ENCODE measurements at places on chromosomes 13 and 19. TPM values are rescaled to one million over a fixed set of nuclear protein-coding genes. Genes with fewer than 3 reads are reported as not detected.

Gene SGTA
- 40.4 TPM for total RNA-seq

Gene CGB7
- total RNA-seq: not detected

Gene GRK1
- 1.3 TPM for total RNA-seq

Gene SERP2
- total RNA-seq: 28.8 TPM

Gene SIGLEC5
- not detected for total RNA-seq
